ENCODE measurements at places on chromosomes 2 and 18.

GRCh38 chr2:16763056-16763455 is 97.4 kb upstream of the CYRIA start:
- DNase-seq = no peak

DNA sequence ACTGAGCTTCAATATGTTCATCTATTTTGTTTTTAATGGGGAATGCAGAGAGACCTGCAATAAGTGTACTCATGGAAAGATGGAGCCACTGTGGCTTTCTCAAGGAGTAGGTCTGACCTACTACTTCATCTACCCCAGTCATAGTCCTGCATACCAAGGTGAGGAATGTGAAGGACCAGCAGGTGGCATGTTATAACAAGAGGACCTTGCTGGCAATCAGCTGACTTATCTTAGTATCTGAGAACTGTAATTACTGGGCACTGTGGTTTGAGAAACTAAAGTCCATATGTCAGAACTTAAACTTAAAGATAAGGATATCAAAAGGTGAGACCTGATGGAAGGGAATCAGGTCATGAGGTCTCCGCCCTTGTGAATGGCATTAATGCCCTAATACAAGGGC is 1104.2 kb downstream of the BCL11A start:
- DNase-seq = no peak

DNA sequence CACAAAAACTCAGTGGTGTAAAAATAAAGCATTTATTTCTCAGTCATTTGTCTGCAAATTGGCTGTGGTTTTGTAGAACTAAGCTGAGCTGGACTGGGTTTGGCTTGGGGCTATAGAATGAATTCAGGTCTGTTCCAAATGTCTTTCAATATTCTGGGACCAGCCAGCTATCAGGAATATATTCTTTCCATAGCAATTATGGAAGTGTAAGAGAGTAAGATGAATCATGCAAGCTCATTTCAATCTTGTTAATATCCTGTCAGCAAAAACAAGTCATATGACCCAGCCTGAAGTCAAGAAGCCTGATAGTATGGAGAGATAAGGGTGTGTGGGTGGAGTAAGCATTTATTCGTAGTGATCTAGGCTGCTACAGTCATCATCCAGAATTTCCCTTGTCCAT is 481.0 kb upstream of the CDH2 start:
- DNase-seq = no peak

- DNase-seq = no peak
These were observed 614.0 kb upstream of the CRIM1 start for GRCh38 chr2:35741556-35741955.

DNA sequence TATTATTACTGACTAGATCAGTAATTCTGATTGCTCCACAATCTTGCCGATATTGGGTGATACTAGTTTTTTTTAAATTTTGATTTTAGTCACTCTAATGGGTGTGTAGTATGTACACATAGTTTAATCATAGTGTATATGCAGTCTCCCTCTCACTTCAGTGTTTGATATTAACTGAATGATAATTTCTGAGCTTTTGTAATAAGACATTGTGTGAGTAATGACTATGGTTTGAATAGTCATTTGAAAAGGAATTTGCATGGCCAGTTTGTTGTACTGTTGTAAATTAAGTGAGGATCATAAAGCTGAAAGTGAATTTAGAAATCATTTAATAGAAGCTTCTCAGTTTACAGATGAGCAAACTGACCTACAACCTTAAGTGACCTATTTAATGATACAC is 33.4 kb downstream of the USP14 start:
- no peak for DNase-seq

GRCh38 chr2:12507295-12507694 is 209.4 kb upstream of the TRIB2 start:
- no peak for DNase-seq
